Anterior cingulate cortex (tissue), 58 donors: ENCODE measurements at places on chromosomes 2 and 18.

- DNase-seq = no peak
These were observed 47.0 kb downstream of the IWS1 start for GRCh38 chr2:127479219-127479825.

- no peak for DNase-seq
These were observed 39.2 kb downstream of the NETO1 start for GRCh38 chr18:72828601-72829000.

- peak; percentile 1 for DNase-seq
These were observed 81.0 kb upstream of the RBMS1 start for GRCh38 chr2:160574468-160575140.

- no peak for DNase-seq
These were observed 95.5 kb upstream of the STK17B start for GRCh38 chr2:196266855-196267254.

GRCh38 chr18:24933345-24933744 is 418.6 kb downstream of the ZNF521 start:
- DNase-seq = no peak

DNA sequence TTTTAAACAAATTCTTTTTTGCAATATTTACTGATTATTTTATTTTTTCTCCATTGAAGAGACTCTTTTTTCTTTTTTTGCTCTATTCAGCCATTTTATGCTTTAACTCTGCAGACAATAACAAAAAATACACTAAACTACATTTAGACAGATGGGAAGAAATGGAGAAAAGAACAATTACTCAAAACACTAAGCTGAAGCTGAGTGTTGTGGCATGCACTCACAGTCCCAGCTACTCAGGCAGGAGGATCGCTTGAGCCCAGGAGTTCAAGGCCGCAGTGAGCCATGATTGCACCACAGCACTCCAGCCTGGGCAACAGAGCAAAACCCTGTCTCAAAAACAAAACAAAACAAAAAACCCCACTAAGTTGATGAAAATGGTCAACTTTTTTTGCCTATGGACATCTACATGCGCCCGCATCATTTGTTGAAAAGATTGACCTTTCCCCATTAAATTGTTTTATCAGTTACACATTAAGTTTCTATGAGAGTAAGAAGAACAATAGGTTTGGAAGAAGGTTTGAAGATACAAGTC is 43.0 kb downstream of the E2F6 start:
- no peak for DNase-seq

- no peak for DNase-seq
These were observed 44.8 kb downstream of the ZAP70 start for GRCh38 chr2:97758131-97758705.

DNA sequence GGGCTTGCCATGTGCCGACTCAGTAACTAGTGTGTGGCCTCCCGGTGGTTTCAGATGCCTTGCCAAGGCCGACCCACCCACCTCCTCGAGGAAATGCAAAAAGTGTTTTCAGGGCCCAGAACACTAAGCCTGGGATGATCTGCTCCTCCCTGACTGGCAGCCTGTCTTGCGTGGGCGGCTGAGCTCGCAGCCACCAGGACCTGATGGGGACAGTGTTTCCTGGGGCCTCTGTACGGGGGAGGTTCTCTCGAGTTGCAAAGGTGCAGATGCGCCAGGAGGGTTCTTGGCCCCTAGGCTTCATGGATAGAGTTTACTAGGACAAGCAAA is 85.2 kb downstream of the GLI2 start:
- DNase-seq = no peak

GRCh38 chr18:22489704-22490103 is 72.0 kb upstream of the CTAGE1 start:
- no peak for DNase-seq

DNA sequence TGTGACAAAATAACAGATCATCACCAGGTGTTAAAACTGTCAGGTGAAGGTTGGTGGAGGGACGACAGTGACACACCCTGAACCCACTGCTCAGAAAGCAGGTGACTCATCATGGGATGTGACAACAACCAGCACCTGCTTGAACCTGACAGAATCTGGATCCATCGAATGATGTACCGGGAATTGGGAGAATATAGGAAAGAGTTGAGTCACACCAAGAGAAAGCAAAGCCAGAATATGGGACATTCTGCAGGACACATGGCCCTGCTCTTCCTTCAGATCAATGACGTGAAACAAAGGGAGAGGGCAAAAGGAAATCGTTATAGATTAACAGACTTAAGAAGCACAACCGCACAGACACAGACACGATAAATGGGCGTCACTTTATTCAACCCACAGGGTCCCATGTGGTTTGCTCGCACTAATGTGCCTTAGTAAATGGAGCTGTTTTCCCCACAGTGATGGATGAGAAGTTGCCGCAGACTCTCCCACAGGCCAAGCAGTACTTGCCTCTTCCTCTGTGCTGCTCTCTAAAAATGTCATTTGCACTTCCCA is 100.1 kb downstream of the CRACDL start:
- DNase-seq = no peak

DNA sequence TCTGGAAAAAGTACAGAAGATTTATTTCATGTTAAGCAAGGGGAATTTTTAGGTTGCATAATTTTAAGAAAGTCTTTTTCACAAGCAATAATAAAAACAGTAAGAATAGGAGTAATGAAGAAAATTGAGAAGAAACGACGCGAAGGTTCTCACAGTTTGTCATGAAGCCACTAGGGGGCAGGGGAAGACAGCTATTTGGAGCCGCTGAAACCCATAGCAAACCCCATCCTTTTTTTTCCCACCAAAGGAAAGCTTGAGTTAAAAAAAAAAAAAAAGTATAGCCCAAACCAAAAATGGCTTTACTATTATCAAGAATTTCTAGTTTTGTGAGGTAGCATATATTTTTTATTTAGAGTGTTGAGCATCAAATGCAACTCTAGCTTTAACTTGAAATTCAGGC is 300.9 kb downstream of the PHLPP1 start:
- DNase-seq = no peak

GRCh38 chr18:35042389-35043071 is 1.3 kb downstream of the MAPRE2 start:
- DNase-seq = no peak

GRCh38 chr2:14778015-14778414 is 145.5 kb downstream of the LRATD1 start:
- no peak for DNase-seq

DNA sequence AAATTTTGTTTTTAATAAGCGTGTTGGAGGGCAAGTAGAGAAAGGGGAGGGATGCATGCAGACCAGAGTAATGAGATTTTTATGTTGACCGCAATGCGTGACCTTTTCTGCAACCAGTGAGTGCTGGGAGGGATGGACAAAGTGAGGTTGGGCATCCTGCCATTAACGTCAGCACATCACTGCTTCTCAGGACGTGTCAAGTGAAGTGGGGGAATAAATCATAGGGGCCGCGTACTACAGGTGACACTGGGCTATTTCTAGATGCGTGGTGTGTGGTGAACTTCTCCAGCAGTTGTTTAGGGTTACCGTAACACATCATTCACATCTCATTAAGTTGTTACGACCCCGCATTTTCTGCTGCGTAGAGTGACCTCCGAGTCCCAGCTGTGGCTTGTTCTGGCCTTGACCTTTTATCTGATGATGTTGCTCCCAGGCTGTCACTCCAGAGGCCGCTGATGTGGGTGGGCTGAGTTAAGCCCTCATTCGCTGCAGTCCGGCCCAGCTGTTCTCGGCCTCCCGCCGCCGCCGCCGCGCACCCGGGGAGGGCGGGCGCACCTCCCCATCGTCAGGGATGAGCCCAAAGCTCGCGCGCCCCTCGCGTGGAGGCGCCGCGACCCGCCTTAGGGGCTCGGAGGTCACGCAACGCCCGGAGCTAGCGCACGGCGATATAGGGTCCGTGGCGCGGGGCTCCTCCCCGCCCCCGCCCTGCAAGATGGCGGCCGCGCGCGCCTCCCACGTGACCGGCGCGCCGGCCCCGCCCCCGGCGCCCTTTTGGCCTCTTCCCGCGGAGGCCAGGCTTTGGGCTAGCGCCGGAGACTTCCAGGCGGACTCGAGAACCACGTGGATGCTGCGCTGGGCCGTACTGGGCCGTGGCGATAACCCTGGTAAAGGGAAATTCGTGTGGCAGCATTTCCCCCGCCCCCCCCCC is 3.5 kb downstream of the ZCCHC2 start:
- DNase-seq = peak; percentile 72

GRCh38 chr18:29078273-29078672 is 901.3 kb upstream of the CDH2 start:
- no peak for DNase-seq

DNA sequence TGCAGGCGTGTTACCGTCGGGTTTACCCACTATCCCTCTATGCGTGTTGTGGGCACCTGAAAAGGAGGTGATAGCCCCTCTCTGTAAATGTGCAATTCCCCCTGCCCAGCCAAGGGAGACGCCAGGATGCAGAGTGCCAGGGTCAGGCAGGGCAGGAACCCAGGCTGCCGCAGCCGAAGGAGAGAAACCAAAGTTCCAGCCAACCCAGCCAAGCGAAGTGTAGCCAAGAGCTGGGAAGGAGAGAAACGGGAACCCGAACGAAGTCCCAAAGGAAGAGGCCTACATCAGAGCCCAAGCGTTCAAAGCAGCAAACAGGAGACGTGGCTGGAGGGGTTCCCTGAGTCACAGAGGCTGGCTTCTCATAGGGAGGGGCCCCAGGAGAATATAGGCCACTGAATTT is 24.2 kb upstream of the SPR start:
- DNase-seq = no peak
